ENCODE measurements at places on chromosomes 11 and 22.

GRCh38 chr11:74326665-74327064 lies 15.2 kb upstream of the P4HA3 start:
- no peak for DNase-seq

DNA sequence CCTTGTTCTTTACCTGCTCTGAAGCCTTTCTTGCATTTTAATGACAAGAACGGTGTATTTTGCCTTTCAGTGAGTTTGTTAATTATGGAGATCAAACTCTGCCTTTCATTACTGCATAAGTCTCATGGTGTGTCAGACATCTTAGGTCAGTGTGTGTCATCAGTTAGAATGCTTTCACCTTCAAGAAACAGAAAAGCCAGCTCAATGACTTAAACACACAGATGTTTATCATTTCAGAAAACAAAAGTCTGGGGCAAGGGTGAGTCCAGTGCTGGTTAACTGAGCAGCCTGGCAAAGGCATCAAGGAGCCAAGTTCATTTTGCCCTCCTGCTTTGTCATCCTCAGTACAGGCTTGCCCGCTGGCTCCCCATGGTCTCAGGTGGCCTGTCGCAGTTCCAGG lies 54.5 kb downstream of the PACS1 start:
- DNase-seq, result no peak

- no peak for DNase-seq
Observed at GRCh38 chr22:42269432-42270175, 849 bp downstream of the TCF20 start.

- DNase-seq, result no peak
Observed at GRCh38 chr22:26552466-26552865, 37.5 kb downstream of the TPST2 start.

GRCh38 chr11:44711113-44711786 lies 15.5 kb upstream of the TSPAN18 start:
- DNase-seq, result no peak

DNA sequence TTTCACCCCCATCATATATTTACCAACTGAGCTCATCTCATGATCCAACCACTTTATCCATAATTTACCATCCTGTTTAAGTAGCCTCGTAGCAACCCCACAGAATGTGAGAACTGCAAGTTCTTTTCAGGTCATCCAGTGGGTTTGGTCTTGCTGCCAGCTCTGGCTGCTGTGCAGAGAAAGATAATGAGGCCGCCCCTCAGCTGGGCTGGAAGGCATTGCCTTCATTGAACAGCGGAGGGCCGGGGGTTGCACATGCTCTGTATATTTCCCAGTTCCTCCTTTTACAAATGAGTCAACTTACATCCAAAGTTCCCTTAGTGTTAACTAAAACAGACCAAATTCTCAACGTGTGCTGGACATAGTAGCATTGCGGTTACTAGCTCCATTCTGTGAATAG lies 96.7 kb downstream of the SYN3 start:
- no peak for DNase-seq

- DNase-seq, result no peak
Observed at GRCh38 chr11:33072465-33072864, 33.1 kb downstream of the TCP11L1 start.

- DNase-seq, result no peak
Observed at GRCh38 chr11:68040957-68041591, 2.2 kb downstream of the TCIRG1 start.

DNA sequence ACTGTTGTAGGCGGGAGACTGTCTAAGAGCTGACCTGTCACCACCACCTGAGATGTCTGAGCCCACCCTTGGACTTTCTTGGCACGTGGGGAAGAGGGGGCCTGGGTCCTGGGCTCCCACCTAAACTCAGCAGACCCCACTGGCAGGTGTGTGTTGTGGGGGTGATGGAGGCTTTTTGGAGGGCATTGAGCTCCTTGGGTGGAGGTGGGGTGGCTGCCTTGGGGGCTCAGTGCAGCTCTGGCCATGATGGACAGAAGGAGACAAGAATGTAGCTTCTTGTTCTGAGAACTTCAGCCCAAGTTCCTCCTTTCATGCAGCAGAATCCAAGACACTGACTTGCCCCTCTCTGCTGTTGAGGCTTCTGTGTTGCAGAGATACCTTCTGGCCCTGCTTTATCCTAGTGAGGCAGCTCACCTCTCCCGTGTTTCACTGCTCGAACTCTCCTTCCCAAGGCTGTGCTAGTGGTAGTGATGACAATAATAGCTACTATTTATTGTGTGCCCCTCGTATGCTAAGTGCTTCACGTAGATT lies 116.6 kb upstream of the OR4B1 start:
- DNase-seq, result no peak

DNA sequence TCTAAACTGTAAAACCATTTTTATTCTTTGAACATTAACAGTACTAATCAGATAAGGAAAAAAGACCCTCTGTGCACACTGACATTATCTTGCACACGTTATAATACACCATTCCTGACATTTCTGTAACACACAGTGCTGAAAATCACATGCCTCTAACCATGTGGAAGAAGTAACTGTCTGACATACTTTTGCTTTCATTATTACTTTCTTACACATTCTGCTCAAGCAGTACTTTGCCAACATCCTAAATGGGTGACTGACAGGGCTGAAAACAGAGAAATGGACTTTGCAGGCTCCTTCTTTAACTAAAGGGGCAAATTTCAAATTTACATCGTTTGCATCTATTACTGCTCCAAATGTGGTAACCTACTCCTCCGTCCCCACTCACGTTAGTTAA lies 22.8 kb upstream of the TP53AIP1 start:
- DNase-seq, result no peak

DNA sequence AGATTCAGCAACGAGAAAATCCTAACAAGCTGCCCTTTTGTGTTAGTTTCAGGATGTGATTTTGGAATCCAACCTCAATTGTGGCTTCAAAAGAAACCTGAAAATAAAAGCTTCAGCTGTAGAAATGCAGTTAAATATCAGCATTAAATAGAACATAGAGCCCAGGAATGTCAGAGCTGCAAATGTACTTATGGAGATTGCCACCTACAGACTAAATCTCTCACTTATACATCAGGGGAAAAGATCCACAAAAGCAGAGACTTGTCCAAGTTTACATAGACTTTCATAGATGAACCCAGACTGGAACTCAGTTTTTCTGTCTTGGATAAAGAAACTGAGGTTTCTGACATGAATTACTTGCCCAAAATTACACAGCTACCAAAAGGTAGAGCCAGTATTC lies 446.6 kb downstream of the DLG2 start:
- no peak for DNase-seq

DNA sequence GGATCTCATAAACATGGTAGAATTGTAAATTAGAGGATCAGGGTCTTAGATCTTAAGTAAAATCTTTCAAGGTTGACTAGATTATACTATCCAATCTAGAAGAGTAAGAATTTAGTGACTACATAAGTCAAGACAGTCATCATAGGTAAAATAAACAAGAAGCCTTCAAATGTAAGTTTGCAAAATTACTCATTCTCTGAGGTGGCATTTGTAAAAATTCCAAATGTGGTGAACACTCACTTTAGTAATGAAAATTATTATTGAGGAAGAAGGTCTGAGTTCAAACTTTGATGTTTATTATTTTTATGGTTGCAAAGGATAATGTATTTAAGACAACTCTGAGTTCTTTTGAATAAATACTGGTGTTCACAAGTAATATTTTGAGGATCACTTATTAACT lies 4.6 kb downstream of the HYLS1 start:
- no peak for DNase-seq

GRCh38 chr11:67387069-67387468 lies 4.7 kb upstream of the RAD9A start:
- no peak for DNase-seq

DNA sequence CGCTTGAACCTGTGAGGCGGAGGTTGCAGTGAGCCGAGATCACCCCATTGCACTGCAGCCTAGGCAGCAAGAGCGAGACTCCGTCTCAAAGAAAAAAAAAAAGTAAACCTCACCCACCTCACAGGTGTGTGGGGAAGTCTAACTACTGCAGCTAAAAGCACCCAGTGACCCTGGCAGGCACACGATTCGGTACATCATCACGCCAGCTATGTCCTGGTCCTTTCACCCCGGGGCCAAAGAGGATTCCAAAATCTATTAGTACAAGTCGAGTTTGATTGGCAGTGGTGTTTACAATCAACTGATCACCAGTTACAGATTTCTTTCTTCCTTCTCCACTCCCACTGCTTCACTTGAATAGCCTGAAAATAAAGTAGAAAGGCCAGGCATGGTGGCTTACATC lies 6.3 kb downstream of the TST start:
- DNase-seq, result no peak

- DNase-seq, result no peak
Observed at GRCh38 chr22:21587803-21588611, 20.5 kb downstream of the UBE2L3 start.

DNA sequence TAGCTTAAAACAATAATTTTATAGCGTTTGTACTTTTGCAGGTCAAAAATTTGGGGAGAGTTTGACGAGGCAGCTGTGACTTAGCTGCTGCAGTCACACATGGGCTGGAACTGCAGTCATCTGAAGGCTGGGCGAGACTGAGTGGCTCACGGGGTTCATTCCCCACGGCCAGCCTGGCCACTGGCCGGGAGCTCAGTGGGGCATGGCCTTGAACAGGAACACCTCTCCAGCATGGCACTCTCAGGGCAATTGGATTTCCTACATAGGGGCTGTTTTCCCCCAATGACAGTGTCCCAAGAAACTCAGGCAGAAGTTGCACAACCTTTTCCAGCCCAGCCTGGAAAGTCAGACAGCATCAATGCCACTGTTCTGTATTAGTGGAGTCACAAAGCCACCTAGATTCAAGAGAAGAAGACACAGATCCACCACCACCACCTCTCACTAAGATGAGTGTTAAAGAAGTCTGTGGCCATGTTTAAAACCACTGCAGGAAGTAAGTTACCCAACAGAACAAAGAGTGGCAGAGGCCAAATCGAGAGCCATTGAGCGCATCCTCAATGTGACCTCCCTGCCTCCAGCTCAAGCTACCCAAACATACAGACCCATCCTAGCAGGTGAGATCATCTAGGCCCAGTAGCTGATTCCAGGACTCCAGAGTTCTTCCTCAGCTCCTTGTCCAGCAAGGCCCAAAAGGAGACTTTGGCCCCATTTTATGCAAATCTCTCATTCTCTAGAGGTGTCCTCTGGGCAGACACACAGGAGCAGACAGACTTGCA lies 618.7 kb upstream of the CADM1 start:
- no peak for DNase-seq

GRCh38 chr11:113596658-113597057 lies 109.5 kb downstream of the TMPRSS5 start:
- DNase-seq, result no peak

DNA sequence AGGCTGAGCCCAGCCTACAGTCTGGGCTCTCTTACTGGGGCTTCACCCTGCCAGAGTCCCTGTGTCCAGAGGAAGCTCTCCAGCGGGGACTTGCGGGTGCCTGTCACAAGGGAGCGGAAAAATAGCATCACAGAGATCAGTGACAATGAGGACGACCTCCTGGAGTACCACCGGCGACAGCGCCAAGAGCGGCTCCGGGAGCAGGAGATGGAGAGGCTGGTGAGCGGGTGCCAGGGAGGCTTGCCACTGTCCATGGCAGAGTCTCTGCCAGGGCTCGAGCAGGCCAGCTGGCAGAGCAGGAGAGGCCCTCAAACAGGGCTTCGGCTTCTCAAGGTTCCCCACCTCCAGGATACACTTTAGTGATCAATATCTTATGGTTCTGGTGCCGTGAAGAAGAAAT lies 21.0 kb downstream of the PHLDB1 start:
- DNase-seq, result no peak

GRCh38 chr11:134079317-134079716 lies 10.4 kb downstream of the JAM3 start:
- DNase-seq, result no peak

GRCh38 chr11:67268081-67268961 lies 2.0 kb downstream of the GRK2 start:
- no peak for DNase-seq

DNA sequence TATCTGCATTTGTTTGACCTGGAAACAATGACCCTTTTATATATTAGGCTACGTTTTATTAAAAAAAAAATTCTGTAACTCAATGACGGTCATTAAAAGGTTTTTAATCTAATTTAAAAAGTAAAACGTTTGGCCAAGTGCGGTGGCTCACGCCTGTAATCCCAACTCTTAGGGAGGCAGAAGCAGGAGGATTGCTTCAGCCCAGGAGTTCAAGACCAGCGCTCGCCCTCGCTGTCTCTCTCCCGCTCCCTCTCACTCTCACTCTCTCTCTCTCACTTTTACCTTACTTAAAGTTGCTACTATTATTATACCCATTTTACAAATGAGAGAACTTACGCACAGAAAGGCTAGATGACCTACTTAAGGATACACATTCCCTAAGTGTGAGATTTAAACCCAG lies 814 bp upstream of the NARS2 start:
- no peak for DNase-seq

DNA sequence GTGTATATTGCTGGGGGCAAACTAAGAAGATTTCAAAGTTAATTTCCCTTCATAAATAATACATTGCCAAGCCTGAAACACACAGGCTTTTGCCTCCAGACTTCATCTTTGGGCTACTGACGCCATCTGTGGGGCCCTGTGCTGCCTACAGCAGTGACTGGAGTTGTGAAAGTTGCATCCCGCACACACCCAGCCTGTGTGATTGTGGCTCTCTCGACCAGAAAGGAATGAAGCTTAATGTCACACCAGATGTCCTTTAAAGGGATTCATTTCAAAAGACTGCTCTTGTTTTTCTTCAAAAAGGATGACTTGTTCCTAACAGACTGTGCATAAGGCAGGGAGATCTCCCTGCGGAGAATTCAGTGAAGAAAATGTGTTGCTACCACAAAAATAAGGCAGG lies 210.5 kb downstream of the FAM181B start:
- no peak for DNase-seq

- no peak for DNase-seq
Observed at GRCh38 chr22:43310311-43310710, 32.9 kb downstream of the SCUBE1 start.

GRCh38 chr11:748007-748359 lies 719 bp downstream of the TALDO1 start:
- DNase-seq, result no peak

DNA sequence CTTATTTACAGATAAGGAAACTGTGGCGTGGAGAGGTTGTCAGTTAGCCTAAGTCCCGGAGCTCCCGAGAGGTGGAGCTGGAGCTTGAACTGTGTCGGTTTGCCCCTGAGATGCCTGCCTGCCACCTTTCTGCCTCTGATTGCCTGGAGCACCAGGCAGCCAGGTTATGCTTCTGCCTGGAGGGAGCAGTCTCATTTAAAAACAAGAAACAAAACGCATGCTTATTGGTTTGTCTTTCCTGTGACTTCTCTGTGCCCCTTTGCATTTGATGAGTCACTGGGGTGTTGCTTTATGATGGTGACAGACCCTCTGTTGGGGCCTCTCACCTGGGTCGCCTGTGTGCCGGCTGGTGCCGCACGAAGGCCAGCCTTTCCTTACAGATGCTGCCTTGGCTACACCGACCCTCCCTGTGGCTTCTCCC lies 12.2 kb downstream of the AP2A2 start:
- DNase-seq, result no peak

GRCh38 chr11:75103380-75104026 lies 6.8 kb upstream of the OR2AT4 start:
- DNase-seq, result no peak
